Fibroblast of upper back skin (primary cell): ENCODE measurements at places on chromosomes 3 and 15.

DNA sequence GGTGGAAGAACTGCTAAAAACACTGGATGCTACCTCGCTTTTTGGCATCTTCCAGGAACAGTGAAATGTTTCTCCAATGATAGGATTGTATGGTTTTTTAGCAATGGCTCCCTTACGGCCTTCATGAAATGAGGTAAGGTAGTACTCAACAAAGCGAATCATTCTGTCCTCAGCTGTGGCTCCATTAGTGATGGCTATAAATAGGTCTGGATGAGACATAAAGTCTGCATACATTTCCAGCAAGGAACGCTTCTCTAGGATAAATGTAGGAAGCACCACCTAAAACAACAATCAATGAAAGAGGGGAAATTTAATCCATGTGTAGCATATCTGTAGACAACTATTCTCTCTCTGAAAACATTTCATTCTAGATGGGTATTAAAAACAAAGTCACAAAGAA, 32.4 kb upstream of the SNX4 start:
- DNase-seq = peak; percentile 44

DNA sequence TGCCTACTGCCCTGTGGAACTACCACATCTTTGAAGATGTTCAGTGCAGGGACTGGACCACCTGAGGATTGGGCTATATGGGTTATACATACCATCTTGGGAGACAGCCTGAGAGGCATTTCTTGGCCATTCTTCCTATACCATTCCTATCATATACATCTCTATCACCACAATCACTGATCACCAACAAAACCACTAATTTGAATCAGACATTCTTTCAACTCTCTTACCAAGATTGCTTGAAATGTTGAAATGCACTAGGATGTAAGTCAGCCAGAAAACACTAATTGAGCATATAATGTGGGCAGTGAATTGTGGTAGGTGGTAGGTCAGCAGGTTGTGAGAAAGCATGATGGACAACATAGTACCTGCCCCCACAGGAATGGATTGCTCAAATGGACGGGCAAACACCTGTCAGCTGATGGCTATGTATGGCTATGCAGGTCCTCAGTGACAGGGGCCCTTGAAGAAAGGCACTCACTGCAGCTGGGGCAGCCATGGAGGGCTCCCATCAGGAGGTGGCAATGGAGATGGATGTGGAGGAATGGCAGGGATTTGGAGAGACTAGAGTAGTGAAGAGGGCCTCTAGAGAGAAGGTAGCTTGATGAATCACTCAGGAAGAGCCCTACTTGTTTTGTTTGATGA, 49.1 kb downstream of the AMOTL2 start:
- peak; percentile 89 for DNase-seq

- no peak for DNase-seq
Measured at GRCh38 chr3:140655678-140656077, 22.2 kb upstream of the TRIM42 start.

- peak; percentile 95 for DNase-seq
Measured at GRCh38 chr3:8990266-8991215, 27.3 kb upstream of the RAD18 start.

DNA sequence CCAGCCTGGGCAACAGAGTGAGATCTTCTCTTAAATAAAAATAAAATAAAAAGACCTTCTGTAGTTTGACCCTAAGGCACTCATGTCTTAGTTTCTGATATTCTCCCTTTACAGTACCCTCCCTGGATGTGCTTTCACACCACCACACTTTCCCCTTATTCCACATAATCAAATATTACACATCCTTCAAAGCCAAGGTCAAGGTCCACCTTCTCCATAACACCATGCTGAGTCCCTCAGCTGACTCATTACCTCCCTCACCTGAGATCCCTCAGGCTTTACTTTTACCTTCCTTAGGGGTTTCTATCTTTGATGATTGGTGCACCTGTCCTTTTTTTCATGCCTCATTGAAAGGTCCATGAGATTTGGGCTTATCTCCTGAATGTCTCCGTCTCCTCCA, 25.5 kb upstream of the MNS1 start:
- DNase-seq = no peak

- DNase-seq = no peak
Measured at GRCh38 chr3:40169983-40170382, 139.5 kb upstream of the EIF1B start.

GRCh38 chr15:95887666-95888390, 442.7 kb upstream of the NR2F2 start:
- peak; percentile 50 for DNase-seq

- peak; percentile 2 for DNase-seq
Measured at GRCh38 chr3:132164469-132165092, 129.8 kb upstream of the CPNE4 start.

DNA sequence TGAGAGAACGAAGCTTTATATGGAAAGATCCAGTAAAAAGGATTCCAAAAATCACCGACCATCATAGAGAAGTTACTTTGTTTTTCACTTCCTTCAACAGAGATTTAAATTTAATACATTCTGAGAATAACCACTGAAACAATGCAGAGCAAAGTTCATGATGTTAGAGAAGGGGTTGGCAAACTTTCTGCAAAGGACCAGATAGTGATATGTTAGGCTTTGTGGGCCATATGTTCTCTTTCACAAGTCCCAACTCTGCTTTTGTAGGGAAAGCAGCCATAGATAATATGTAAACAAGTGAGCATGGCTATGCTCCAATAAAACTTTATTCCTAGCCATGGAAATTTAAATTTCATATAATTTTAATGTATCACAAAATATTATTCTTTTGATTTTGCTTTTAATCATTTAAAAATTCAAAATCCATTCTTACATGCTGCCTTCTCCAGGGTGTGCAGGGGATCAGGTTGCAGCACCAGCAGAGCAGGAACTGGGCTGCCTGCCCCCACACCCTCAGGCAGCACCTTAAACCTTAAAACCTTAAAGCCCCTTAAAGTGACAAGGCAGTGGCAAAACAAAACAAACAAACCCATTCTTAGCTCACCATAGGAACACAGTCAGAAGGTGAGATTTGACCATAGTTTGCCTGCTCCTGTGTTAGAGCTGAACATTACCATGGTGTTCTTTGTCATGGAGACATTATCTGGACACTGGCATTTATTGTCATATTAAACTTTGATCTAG, 16.9 kb upstream of the IGSF10 start:
- DNase-seq = no peak

- peak; percentile 74 for DNase-seq
Measured at GRCh38 chr3:8622873-8623691, 21.5 kb downstream of the SSUH2 start.
